A549 treated with CpdA at 1 μM for 4 hours (cell line): ENCODE measurements at places on chromosomes 1 and 21. TPM values are rescaled to one million over a fixed set of nuclear protein-coding genes. Genes with fewer than 3 reads are reported as not detected.

Gene OR13G1
- not detected in 5 replicates for total RNA-seq

Gene B3GALT5
- total RNA-seq, result 0.24 to 0.34 TPM (median 0.29 TPM) in 5 replicates

Gene ALPL
- 0.15 to 0.43 TPM (median 0.32 TPM) in 5 replicates for total RNA-seq

Gene LCA5L
- total RNA-seq, result 0.97 to 2.6 TPM (median 1.3 TPM) in 5 replicates

Gene ZNF593OS
- 0.22 to 0.34 TPM (median 0.27 TPM) in 4 of 5 replicates, not detected in the other for total RNA-seq

Gene PLA2G2F
- 0.01 TPM in 1 of 5 replicates, not detected in the others for total RNA-seq

Gene DPH5
- 27.1 to 39.6 TPM (median 36.2 TPM) in 5 replicates for total RNA-seq

Gene FCRL5
- not detected in 5 replicates for total RNA-seq

Gene GNAT2
- 0.06 to 0.54 TPM in 2 of 5 replicates, not detected in the others for total RNA-seq

Gene NTMT2
- total RNA-seq, result not detected in 5 replicates

Gene RHCE
- 0.02 to 0.12 TPM in 2 of 5 replicates, not detected in the others for total RNA-seq

Gene SLC6A9
- 12.4 to 16.8 TPM (median 15.0 TPM) in 5 replicates for total RNA-seq

Gene DDI2
- total RNA-seq, result 8.1 to 11.8 TPM (median 9.1 TPM) in 5 replicates

Gene IFI44L
- 0.03 to 0.34 TPM (median 0.10 TPM) in 3 of 5 replicates, not detected in the others for total RNA-seq

Gene RAB42
- 1.1 to 2.8 TPM (median 2.3 TPM) in 5 replicates for total RNA-seq

Gene TACSTD2
- total RNA-seq, result not detected in 5 replicates

Gene USF1
- 51.2 to 62.5 TPM (median 55.3 TPM) in 5 replicates for total RNA-seq

Gene LCE3E
- not detected in 5 replicates for total RNA-seq

Gene FTCD
- total RNA-seq, result 0.05 TPM in 1 of 5 replicates, not detected in the others

Gene USH2A
- total RNA-seq, result not detected in 5 replicates

Gene CALML6
- total RNA-seq, result 0.09 to 0.40 TPM (median 0.29 TPM) in 4 of 5 replicates, not detected in the other

Gene VAV3
- total RNA-seq, result 1.1 to 2.2 TPM (median 1.9 TPM) in 5 replicates

Gene MROH7
- not detected in 5 replicates for total RNA-seq

Gene OR2L8
- not detected in 5 replicates for total RNA-seq

Gene AGO1
- 3.4 to 4.9 TPM (median 4.7 TPM) in 5 replicates for total RNA-seq

Gene PTPN14
- 8.5 to 11.1 TPM (median 10.3 TPM) in 5 replicates for total RNA-seq

Gene POU3F1
- 0.06 TPM in 1 of 5 replicates, not detected in the others for total RNA-seq

Gene KIF14
- total RNA-seq, result 7.9 to 13.1 TPM (median 11.6 TPM) in 5 replicates

Gene FMO5
- 0.16 to 0.68 TPM (median 0.39 TPM) in 5 replicates for total RNA-seq

Gene PTCH2
- total RNA-seq, result 0.17 to 0.31 TPM (median 0.21 TPM) in 5 replicates

Gene LYPD8
- 0.15 to 0.40 TPM (median 0.26 TPM) in 3 of 5 replicates, not detected in the others for total RNA-seq

Gene CDC73
- 28.9 to 37.4 TPM (median 33.7 TPM) in 5 replicates for total RNA-seq

Gene GFI1
- total RNA-seq, result 0.15 to 0.26 TPM (median 0.20 TPM) in 4 of 5 replicates, not detected in the other

Gene MNDA
- total RNA-seq, result not detected in 5 replicates

Gene CACNA1S
- 0.02 TPM in 1 of 5 replicates, not detected in the others for total RNA-seq

Gene GMEB1
- total RNA-seq, result 6.4 to 7.1 TPM (median 6.6 TPM) in 5 replicates

Gene F13B
- 0.05 to 0.28 TPM (median 0.06 TPM) in 3 of 5 replicates, not detected in the others for total RNA-seq

Gene WDR77
- 31.7 to 54.9 TPM (median 53.1 TPM) in 5 replicates for total RNA-seq

Gene KRTAP13-2
- not detected in 5 replicates for total RNA-seq

Gene PSMB4
- 338 to 445 TPM (median 430 TPM) in 5 replicates for total RNA-seq

Gene TTC22
- total RNA-seq, result not detected in 5 replicates

Gene SPRR4
- total RNA-seq, result not detected in 5 replicates

Gene ZFP69B
- 1.6 to 2.1 TPM (median 1.7 TPM) in 5 replicates for total RNA-seq

Gene CCDC190
- total RNA-seq, result not detected in 5 replicates

Gene GJA4
- total RNA-seq, result not detected in 5 replicates

Gene CCDC185
- 0.10 to 0.20 TPM (median 0.13 TPM) in 5 replicates for total RNA-seq

Gene VCAM1
- 0.06 to 0.08 TPM in 2 of 5 replicates, not detected in the others for total RNA-seq

Gene JAM2
- total RNA-seq, result 0.01 to 0.02 TPM in 2 of 5 replicates, not detected in the others

Gene SYNC
- total RNA-seq, result 7.7 to 16.2 TPM (median 10.3 TPM) in 5 replicates

Gene LMX1A
- total RNA-seq, result not detected in 5 replicates

Gene TCHH
- 0.14 to 0.24 TPM (median 0.19 TPM) in 5 replicates for total RNA-seq

Gene TOMM40L
- 9.7 to 11.4 TPM (median 11.1 TPM) in 5 replicates for total RNA-seq

Gene BCAR3
- total RNA-seq, result 52.1 to 69.6 TPM (median 56.1 TPM) in 5 replicates
